NCI-H146 (cell line): ENCODE measurements at places on chromosomes 7 and 10.

GRCh38 chr7:112449353-112449752 lies 907 bp upstream of the IFRD1 start:
- DNase-seq, result no peak

DNA sequence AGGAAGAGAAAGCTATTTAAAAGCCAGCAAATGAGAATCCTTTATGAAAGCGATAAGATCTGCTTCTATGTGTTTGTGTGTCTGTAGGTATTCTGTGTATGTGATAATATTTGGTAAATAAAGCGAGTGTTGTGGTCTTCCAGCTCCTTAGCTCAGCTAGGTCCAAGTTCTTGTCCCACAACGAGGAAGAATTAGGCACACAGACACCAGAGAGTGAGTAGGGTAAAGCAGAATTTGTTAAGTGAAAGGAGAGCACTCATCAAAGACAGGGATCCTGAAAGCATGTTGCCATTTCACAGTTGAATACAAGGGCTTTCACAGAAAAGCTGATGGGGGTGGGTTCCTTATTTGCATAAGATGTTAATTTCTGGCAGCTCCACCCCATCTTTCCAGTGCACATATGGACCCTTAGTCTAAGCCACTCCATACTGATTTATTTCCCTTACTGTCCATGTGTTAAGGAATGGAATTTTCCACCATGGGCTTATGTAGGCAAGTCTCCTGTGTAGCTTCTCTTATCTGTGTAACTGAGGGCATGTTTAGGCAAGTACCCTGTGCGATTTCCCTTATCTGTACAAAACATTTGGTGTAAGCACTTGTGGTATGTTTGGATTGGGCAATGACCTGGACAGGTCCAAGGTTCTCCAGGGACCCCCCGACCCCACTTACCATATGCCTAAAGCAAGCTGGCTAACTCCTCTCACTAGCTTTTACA lies 165.9 kb upstream of the VIPR2 start:
- DNase-seq, result no peak

DNA sequence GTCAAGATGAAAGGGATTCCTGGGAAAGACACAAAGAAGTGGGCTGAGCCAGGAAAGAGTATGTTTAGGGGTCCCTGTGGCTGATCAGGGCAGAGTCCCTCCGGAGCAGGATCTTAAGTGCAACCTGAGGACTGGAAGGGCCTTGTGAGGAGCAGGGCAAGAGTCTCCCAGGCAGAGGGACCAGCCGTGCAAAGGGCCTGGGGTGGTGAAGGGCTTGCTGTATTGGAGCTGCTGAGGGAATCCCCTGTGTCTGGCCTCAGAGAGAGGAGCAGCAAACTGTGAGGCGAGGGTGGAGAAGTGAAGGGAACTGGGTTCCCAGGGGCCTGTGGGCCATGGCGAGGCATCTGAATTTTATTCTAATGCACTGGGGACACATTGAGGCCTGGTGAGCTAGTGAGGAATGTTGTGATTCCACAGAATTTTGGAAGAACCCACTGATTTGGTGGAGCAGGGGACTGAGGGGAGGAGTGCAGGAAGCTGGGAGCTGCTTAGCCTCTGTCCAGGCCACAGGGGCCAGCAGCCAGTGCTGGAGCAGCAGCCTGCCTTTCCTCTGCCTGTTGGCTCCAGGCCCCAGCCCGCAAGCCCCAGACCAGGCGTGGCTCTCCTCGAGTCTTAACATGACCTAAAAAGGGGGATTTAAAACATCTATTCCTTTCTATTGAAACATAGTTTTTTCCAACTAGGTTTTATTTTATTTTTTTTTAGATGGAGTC lies 138.4 kb upstream of the IGFBP3 start:
- no peak for DNase-seq

GRCh38 chr7:31549611-31550010 lies 35.7 kb downstream of the ITPRID1 start:
- no peak for DNase-seq

DNA sequence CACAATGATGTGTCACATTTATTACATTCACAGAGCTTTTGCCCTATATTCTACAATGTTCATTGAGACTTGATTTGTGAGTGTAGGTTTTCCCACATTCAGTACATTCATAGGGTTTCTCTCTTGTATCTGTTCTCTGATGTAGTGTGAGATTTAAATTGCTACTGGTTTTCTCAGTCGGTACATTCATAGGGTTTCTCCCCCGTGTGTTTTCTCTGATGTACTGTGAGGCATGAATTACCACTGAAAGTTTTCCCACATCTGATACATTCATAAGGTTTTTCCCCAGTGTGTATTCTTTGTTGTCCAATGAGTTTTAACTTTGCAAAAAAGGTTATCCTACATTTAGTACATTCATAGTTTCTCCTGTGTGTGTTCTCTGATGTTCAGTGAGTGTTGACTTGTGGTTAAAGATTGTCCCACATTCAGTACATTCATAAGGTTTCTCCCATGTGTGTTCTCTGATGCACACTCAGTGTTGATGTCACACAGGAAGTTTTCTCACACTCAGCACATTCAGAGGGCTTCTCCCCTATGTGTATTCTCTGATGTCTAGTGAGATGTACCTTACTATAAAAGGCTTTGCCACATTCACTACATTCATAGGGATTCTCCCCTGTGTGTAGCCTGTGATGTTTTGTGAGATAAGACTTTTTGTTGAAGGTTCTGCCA lies 63.0 kb downstream of the ZNF248 start:
- no peak for DNase-seq

GRCh38 chr10:19819419-19820033 lies 3.3 kb downstream of the PLXDC2 start:
- DNase-seq, result peak; percentile 38

GRCh38 chr10:16811292-16811691 lies 5.9 kb downstream of the RSU1 start:
- DNase-seq, result no peak

- no peak for DNase-seq
Observed at GRCh38 chr7:88432301-88432700, 125.6 kb upstream of the STEAP4 start.

DNA sequence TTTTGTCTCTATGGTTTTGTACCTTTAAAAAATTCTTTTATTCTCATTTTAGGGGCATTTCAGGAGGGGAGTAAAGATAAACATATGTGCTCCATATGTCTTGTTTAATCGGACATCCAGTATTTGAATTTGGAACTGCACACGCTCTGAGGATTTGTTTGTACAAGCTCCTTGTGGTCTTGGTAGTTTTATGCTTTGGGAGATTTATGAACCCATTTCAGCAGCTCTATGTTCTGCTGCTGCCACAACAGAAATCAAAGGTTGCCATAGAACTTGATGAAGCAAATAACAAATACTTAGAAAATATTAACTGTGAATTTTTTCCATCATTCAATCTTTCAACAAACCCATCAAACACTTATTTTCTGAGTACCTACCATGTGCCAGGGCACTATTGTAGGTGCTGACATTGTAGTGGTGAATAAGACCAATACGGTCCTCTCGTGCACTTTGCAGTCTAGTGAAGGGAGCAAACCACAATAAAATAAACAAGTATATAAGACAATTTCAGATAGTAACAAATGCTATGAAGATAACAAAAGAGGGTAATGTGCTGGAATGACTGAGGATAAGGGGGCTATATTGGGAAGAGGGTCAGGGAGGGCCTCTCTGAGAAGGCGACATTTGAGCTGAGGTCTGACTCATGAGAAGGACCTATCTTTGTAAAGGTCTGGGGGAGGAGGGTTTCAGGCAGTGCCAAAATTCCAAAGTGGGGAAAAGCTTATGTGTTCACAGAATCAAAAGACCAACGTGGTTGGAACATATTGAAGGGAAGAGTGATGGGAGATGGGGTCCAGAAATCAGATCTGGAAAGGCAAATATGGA lies 30.4 kb downstream of the MYPN start:
- DNase-seq, result no peak

DNA sequence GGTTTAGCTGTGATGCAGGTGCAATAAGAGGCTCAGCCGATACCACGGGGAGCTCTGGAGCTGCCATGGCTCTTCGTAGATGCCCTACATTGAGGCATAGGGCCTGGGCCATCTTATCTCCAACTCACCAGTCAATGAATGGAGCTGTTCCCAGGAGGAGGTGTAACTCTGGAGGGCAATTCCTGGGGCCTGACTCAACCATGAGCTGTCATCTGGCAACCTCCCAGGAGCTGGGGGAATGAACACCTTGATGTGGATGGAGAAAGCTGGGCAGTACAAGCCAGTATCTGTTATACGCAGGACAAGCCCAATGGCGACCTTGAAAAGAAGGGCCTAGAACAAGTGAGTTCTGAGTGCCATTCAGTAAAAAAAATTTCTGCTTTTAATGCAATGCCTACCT lies 224.0 kb upstream of the PLXDC2 start:
- DNase-seq, result no peak

GRCh38 chr7:55212838-55213237 lies 152.3 kb upstream of the LANCL2 start:
- no peak for DNase-seq

GRCh38 chr7:83947260-83947659 lies 247.3 kb downstream of the SEMA3A start:
- peak; percentile 14 for DNase-seq

- DNase-seq, result no peak
Observed at GRCh38 chr10:29656451-29656992, 21.8 kb upstream of the SVIL start.

- no peak for DNase-seq
Observed at GRCh38 chr7:107913851-107914250, 22.9 kb downstream of the DLD start.

- no peak for DNase-seq
Observed at GRCh38 chr10:20633714-20634113, 263.4 kb downstream of the NEBL start.

GRCh38 chr7:30973791-30974604 lies 10.2 kb downstream of the GHRHR start:
- no peak for DNase-seq

DNA sequence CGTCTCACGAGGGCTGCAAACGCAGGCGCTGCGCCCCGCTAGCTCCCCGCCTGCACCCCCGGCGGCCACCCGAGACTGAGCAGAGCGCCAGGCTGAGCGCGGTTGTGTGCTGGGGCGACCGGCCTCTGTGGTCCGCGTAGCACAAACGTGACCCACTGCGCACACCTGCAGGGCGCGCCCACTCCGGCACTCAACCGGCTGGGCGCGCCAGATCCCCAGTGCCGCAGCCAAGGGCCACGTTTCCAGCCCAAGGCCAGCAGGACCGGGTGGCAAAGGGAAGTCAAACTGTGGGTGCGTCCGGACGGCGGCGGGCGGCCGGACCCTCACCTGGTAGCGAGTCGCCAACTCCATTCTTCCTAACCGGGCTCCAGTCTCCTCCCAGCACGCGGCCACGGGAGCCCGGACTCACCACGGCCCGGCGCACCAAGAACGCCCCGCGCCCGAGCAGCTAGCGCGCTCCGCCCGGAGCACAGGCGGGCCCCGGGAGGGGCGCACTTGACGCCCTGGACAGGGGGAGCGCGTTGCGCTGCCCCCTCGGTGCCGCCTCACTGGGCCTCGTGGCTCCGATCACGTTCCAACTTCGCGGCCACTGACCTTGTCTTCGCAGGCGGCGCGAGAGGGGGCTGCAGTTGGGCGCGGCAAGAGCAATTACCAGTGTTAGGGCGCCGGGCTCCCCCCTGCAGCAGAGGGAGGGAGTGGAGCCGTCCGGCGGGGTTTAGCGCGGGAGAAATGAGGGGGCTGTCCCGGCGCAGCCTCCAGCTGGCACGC lies at the start of gene CDCA7L:
Gene CDCA7L (minus strand): TSS at position 446 of the 768 bp plus-strand sequence. CDS start 95 bp downstream, at position 351.
- DNase-seq, result peak; percentile 91

DNA sequence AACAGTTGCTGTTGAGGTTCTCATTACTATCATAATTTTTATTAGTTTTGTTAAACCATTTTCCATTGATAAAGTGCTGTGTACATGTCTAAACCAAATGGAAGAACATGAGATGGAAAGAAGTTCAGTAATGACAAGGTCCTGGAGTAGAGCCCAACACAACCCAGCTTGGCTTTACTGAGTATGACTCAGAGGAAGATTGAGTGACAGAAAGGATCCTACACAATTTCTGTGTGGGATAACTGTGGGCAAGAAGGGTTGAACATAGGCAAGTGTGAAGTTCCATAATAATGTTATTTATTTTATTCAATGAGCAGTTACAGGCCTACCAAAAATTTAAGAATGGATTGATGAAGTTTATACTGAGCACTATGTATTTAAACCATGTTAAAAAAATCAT lies 15.9 kb downstream of the PRKG1 start:
- DNase-seq, result no peak

- DNase-seq, result no peak
Observed at GRCh38 chr10:43853369-43853768, 204.7 kb upstream of the ZNF32 start.

- no peak for DNase-seq
Observed at GRCh38 chr10:31151301-31151700, 119.6 kb upstream of the ZNF438 start.

GRCh38 chr7:55887821-55888247 lies 578 bp downstream of the ZNF713 start:
- peak; percentile 22 for DNase-seq

- DNase-seq, result peak; percentile 95
Observed at GRCh38 chr10:133394064-133394663, at the start of gene MTG1. TSS of gene MTG1 (plus strand) at chr10:133394157. CDS start at chr10:133394221, 64 bp downstream.

- no peak for DNase-seq
Observed at GRCh38 chr7:26721450-26721849, 142.9 kb downstream of the SKAP2 start.

DNA sequence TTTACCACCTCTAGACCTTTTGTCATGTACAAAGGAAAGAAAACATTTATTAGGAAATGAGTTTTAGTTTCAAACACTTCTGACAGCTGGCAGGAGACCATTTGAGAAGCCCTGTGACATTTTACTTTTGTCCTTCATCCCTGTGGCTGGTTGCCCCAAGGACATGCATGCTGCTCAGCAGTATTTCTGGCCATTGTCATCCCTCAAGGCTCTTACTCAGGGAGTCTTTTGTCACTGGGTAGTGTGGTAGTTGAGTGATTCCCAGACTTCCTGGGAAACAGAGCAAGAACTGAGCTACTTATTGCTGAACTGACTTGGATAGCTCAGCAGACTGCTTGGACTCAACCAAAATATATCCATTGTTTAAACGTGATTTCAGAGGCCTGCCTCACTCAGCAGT lies 142.8 kb downstream of the LRRC4 start:
- no peak for DNase-seq

DNA sequence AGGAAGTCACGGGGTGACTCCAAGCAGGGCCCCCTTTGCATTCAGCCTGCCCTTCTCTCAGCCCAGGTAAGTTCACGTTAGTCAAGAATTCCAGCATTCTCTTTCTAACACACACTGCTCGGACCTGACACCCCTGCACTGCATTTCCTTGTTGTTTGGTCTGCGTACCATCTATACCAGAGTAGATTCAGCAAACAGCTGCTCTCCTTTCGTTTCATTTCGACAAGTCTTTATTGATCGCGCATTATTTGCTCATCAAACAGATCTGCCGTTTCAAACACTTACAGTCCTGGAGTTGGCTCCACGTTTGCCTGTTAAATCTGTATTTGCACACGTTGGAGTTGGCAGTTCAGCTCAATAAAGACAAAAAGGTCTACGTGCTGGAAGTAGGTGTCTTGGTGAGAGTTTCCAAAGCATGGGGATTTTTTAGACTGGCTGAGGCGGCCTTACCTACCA lies 495.1 kb downstream of the RPS24 start:
- peak; percentile 99 for DNase-seq

GRCh38 chr7:6251653-6252052 lies 20.8 kb downstream of the CYTH3 start:
- no peak for DNase-seq
